ENCODE measurements at places on chromosomes 11 and 22.

GRCh38 chr22:50202130-50202666 lies 1.4 kb downstream of the SELENOO start:
- no peak for DNase-seq

- DNase-seq, result no peak
Observed at GRCh38 chr11:126160345-126161022, 51.0 kb downstream of the RPUSD4 start.

- no peak for DNase-seq
Observed at GRCh38 chr11:45610627-45611026, 54.8 kb downstream of the CHST1 start.

- no peak for DNase-seq
Observed at GRCh38 chr11:2095542-2095941, 43.6 kb downstream of the IGF2 start.

DNA sequence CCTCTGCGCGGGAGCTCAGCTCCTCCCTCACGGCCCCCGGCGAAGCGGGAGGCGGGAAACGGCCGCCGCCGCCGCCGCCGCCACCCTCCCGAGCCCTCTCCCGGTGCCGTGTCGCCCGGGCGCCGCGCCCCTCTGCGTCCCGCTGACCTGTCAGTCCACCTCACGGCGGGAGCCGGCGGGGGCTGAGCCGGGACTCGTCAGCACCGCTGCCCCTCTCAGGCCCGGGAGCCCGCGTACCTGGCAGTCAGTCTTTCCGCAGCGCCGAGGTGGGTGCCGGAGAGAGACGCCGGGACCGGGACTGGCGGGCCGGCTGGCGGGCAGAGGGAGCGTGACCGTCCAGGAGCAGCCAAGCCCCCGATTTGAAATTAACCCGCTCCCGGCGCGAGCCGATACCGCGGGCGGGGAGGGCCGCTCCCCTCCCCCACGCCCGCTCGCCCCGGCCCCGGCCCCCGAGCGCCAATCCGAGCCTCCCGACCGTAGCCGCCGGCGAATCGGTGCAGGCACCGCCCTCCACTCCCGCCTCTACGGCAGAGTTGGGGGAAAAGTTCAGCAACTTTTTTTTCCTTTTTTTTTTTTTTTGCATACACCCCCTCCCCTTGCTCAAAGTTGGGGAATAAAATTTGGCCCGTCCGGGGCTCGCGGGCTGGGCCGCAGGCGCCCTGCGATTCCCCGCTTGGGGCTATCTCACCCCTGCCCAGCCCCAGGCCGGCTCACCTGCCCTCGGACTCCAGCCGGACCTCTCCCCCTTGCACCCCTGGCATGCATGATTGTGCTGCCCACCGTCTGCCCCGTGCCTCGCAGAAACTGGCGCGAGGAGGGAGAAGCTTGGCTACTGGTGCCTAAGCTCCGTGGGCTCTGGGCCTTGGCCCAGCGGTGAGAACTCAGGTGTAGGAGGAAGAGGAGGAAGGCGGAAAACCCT lies 774 bp upstream of the E2F8 start:
- DNase-seq, result peak; percentile 38

GRCh38 chr11:130070109-130070845 lies 583 bp downstream of the APLP2 start:
- DNase-seq, result peak; percentile 71

GRCh38 chr22:41989246-41989645 lies 9.3 kb upstream of the WBP2NL start:
- no peak for DNase-seq

GRCh38 chr22:29621761-29622526 lies 18.5 kb downstream of the NF2 start:
- no peak for DNase-seq

GRCh38 chr22:49913446-49913845 lies 4.8 kb downstream of the ALG12 start:
- DNase-seq, result no peak

- DNase-seq, result no peak
Observed at GRCh38 chr11:72971192-72971967, 157.2 kb downstream of the ATG16L2 start.

DNA sequence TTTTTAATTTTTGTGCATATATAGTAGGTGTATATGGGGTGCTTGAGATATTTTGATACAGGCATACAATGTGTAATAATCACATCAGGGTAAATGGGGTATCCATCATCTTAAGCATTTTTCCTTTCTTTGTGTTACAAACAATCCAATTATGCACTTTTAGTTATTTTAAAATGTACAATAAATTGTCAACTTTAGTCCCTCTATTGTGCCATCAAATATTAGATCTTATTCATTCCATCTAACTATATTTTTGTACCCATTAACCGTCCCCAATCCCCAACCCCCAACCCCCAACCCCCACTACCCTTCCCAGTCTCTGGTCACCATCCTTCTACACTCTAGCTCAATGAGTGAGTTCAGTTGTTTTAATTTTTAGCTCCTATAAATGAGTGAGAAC lies 335.1 kb upstream of the C11orf87 start:
- no peak for DNase-seq

GRCh38 chr11:2902784-2903671 lies 17.5 kb upstream of the CDKN1C start:
- DNase-seq, result no peak

DNA sequence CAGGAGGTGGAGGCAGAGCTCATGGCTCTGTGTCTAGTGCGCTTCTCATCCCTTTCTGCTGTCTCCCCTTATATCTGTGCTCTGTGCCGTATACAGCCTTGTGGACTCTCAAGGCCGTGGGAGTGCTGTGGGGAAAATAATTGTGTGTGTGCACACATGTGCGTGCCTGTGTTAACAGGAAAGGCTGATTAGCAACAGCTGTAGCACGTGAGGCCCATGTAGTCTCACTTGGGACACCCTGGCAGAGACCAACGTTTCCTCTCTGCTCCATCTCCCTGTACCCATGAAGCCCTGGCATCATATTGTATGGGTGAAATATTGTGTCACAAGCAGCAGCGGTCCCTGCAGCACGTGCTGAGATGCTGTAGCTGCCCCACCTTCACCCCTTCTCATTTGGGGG lies 109.3 kb downstream of the LRRC32 start:
- no peak for DNase-seq

DNA sequence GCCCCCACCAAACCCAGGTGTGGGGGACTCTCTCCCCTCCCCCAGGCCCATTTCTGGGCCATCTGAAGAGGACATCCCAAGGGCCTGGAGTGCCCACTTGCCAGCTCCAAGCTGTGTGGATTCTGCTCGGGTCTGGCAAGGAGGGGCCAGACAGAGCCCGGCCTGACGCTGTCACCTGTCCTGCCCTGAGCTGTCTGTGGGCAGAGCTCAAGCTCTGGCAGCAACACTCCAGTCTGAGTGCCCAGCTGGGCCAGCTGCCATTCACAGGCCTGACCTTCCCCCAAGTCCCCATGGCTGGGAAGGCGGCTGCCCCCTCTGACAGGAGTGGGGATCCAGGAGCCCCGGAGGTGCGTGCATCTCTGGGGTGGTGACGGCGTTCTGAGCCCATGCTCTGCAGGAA lies 6.2 kb upstream of the PIM3 start:
- DNase-seq, result no peak
